ENCODE measurements at places on chromosomes 3 and 15.

- DNase-seq, result no peak
Observed at GRCh38 chr15:70210528-70210927, 112.8 kb upstream of the TLE3 start.

GRCh38 chr3:188446014-188446413, 292.1 kb downstream of the LPP start:
- no peak for DNase-seq

DNA sequence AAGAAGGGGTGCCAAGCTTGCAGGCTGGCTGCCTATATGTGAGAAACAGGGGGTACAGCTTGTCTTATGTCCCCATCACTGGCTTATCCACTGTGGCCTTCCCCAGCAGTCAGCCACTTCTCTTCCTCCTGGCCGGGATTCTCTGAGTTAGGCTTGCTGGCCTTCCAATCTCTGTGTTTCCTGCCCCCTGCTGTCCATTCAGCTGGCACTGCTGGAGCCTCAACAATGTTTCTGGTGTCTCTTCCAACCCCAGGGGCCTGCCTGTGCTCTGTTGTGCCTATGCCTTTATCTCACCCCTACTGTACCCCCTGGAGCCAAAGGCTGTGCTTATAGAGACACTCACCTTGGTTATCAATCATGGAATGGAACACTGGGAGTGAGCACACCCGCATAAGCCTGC, 36.5 kb downstream of the ANAPC13 start:
- no peak for DNase-seq

- DNase-seq, result no peak
Observed at GRCh38 chr3:143165211-143165610, 45.6 kb downstream of the CHST2 start.

DNA sequence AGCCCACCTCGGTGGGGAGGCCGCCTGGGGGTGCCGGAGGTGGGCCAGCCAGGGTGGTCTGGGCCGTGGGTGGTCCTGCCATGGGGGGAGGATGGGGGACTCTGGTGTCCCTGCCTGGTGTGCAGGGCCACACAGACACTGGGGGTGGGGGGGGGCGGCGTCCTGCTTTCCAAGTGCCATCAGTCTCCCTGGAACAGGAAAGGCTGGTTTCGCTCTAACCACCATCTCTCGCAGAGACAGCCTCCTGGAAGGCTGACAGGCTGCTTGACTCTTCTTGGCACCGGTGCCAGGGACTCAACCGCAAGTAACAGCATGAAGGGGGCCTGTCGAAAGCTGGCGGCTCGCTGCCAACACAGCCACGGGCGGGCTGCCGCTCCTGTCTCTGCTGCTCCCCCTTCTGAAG, 40.3 kb downstream of the RGMA start:
- no peak for DNase-seq

GRCh38 chr15:78208887-78209645, 25.3 kb downstream of the ACSBG1 start:
- DNase-seq, result no peak

DNA sequence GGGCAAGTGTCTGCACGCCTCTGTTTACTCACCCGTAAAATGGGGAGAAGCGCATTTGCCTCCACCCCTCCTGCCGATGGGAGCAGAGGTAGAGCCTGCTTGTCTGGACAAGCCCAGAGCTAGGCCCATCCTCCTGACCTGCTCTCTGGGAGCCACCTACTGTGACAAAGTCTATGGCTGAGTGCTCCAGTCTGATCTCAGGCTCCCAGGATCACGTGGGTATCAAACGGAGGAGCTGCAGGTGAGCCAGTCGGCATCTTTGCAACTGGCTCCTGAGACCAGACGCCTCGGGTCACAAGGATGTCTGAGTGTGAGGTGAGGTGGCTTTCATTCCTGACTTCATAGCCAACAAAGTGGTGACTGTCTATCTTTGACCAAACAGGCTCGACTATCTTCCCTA, 2.1 kb upstream of the ALDH1A3 start:
- no peak for DNase-seq

DNA sequence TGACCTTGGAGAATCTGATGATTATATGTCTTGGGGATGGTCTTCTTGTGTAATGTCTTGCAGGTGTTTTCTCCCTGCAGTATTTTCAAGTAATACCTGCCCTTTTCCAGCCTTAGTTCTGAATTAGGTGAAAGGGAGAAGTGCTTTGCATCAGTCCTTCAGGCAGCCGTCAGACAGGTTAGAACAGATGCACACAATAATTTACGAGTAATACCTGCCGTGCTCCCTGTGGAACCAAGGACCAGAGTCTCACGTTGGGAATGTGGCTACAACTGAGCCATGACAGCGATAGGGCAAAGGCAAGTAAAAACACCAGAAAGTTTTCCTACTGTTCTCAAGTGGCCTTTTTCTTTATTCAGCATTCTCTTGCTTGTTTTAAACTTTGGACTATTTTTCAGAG, 69.1 kb downstream of the CHCHD6 start:
- no peak for DNase-seq

- DNase-seq, result no peak
Observed at GRCh38 chr15:29452881-29453731, 183.5 kb upstream of the NSMCE3 start.

- DNase-seq, result no peak
Observed at GRCh38 chr3:31434819-31435218, 97.9 kb upstream of the STT3B start.

DNA sequence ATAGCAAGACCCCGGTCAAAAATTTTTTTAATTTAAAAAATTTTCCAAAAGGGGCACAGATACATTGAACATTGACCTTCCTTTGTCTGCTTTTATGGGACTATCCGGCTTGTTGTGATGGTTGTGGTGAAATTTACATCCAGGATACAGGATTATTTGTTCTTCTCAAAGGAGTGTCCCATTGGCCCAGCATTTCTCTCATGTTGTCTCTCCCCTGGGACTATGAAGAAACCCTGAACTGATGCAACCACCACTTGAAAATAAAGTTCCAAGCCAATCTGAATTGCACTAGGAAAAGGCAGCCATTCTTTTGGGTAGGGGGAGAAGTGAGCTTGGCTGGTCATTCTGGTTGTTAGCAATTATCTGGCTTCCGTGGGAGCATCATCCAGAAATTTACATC, 58.4 kb downstream of the PPARG start:
- no peak for DNase-seq

- DNase-seq, result no peak
Observed at GRCh38 chr15:25532269-25533140, 93.7 kb upstream of the UBE3A start.

GRCh38 chr3:190238871-190239270, 83.4 kb downstream of the CLDN1 start:
- DNase-seq, result no peak

DNA sequence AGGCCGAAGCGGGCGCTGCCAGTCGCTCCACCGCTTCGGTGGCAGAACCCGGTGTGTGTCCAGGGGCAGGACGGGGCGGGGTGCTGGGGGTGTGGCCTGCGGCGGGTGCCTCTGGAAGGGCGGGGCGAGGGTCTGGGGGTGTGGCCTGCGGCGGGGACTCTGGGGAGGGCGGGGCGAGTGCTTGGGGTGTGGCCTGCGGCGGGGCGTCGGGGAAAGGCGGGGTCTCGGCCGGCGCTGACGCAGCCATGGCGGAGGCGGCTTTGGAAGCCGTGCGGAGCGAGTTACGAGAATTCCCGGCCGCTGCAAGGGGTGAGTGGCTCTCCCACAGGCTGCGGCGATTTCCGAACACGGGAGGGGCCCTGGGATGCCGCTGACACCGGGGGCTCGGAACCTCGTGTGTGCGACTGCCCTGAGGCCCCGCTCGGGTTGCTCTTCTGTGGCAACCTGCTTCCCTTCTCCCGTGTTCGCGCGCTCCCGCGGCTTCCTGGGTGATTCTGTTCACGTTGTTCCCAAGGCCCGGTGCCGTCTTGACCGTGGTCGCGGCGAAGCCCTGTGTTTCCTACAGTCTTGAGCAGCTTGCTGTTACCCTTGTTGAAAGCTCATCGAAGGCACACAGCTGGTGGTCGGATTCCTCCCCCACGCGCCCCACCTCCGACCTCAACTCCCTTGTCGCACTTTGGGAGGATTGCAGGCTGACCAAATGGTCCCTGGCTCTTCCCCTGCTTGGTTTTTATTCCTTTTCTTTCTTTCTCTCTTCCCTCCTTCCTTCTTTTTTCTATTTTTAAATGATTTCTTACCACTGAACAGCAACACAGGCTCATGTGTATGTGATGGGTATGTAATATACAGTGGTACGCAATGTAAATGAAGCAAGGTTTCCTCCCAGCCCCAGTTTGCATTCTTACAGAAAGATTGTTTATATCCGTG, at the start of gene JMJD7:
Gene JMJD7, plus strand, starts transcription at position 213 of the 927 bp plus-strand sequence. Its CDS starts 33 bp downstream, at position 246.
- DNase-seq, result peak; percentile 96

DNA sequence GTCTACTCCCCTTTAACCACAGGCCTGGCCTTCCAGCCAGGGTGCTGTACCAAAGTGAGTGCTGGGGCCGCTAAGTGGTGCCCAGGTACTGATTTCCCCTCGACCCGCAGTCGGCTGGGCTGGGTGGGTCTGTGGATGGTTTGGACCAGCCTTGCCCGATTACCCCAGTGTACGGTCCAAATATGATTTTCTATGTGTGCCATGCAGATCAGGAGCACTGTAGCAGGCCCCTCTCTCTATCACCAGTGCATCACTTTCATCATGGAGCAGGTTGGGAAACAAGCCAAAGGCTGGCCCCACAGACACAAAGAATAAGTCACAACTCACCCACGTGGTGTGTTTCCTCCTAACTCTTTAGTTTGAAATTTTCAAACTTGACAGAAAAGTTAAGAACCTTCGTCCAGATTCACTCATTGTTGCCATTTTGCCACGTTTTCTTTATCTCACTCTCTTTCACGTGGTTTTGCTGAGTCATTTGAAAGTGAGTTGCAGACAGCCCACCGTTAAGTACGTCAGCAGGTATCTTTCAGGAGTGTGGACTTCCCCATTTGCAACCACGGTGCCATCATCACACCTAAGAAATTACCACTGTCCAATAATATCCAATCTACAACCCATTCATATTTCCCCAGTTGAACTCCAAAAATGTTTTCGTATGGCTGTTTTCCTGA, 37.0 kb downstream of the ZNF710 start:
- DNase-seq, result peak; percentile 14

- no peak for DNase-seq
Observed at GRCh38 chr3:9077029-9077428, 113.8 kb upstream of the RAD18 start.

GRCh38 chr3:169699536-169700050, 36.1 kb upstream of the MECOM start:
- DNase-seq, result no peak

DNA sequence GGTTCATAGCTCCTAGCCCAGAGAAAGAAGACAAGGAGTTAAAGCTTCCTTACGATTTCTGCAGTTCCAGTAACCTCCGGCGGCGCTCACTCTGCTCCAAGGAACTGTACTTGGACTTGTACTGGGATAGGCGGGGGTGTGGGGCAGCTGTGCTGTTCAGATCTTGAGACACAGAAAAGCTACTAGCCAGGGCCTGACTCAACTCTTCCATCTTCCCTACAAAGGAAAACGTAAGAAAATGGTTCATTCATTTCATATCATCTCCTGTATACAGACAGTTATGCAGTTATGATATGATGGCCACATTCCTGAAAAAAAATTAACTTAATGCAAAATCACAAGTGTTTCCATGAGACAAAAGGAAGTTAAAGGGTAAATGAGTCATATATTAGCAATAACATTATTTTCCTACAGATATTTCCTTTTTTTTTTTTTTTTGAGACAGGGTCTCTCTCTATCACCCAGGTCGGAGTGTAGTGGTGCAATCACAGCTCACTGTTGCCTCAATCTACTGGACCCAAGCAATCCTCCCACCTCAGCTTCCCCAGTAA, 4.6 kb downstream of the SNUPN start:
- no peak for DNase-seq

- DNase-seq, result no peak
Observed at GRCh38 chr3:69511361-69511760, 125.5 kb upstream of the FRMD4B start.

DNA sequence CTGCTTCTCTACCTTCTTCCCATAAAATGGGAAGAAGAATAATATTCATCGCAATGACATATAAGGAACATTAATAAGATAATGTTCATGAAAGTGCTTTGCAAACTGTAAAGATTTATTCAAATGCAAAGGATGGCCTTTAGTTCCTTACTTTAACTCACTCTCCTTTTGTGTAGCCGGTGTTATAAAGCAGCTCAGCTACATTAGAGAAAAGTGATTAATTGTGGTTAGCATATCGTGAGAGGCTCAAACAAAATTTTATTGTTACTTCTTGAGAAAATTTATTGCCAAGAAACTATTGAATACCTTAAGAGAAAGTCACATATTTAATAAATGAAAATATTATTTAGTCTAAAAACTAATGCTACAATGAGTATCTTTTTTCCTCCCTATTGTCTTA, 250.7 kb upstream of the NR2E3 start:
- no peak for DNase-seq

DNA sequence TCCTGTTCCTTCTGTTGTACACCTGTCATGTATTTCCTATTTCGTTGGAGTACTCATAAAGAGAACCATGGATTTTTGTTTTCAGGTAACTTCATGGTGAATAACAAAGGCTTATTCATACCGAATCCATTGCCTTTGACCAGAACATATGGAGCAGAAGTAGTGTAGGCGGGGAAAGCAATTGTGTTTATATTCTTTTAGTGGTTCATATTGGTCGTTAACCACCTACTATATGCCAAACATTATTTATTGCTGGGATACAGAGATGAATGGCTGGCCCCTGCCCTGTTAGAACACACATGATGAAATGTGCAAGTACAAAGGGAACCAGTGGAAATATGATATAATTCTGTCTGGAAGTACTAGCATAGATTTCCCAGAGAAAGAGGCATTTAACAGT, 9.8 kb downstream of the RPUSD2 start:
- DNase-seq, result no peak

GRCh38 chr3:126452213-126452612, 23.5 kb downstream of the ZXDC start:
- DNase-seq, result no peak

DNA sequence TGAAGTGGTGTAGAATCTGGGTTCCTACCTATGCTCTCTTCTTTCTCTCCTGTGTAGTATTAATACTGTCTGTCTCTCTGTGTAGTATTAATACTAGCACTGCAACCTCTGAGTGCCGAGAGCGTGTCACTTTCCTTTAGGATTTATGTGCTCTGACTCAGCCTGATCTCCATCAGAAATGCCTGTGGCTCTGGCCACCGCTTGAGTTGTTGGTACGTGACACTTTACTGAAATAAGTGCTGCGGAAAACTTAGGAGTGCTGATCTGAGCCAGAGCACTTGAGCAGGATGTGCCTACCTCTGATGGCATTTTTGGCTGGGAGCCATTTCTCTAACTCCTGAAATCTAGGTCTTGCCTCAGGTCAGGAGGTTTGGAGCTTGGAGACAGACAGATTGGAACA, 807.4 kb downstream of the SQOR start:
- DNase-seq, result no peak

All from activated gamma-delta T cell treated with anti-CD3 and anti-CD28 coated beads, Interleukin-2, amount 50 U/mL, for 16 hours (primary cell).